SW480 (cell line): ENCODE measurements at places on chromosomes 12 and 14.

DNA sequence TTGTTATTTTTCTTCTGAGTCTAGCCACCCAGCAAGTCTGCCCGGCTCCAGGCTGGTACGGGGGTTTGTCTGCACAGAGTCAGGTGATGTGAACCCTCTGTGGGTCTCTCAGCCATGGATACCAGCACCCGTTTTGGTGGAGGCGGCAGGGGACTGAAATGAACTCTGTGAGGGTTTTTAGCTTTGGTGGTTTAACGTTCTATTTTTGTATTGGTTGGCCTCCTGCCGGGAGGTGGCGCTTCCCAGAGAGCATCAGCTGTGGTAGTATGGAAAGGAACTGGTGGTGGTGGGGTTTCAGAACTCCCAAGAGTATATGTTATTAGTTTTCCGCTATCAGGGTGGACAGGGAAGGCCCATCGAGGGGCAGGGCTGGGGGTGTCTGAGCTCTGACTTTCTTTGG, 5.3 kb upstream of the SERPINA4 start:
- no peak for DNase-seq

DNA sequence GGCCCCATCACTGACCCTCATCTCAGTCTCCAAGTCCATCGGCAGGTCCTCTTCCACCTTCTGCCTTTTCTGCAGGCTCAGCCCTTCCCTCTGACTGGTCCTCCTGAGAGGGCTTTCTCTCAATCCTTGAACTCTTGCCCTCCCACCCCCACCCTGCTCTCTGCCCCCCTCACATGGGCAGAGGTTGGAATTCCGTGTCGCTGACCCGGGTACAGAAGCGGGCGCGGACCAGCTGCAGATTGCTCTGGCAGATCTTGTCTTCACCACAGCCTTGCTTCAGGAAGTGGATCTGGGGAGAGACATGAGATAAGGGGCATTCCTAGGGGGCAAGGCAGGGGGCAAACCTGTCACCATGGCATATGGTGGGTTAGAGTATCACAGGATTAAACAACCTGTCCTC, 12.4 kb downstream of the ITGA7 start:
- DNase-seq: no peak

GRCh38 chr12:118011961-118012360, 4.5 kb upstream of the RFC5 start:
- no peak for DNase-seq

DNA sequence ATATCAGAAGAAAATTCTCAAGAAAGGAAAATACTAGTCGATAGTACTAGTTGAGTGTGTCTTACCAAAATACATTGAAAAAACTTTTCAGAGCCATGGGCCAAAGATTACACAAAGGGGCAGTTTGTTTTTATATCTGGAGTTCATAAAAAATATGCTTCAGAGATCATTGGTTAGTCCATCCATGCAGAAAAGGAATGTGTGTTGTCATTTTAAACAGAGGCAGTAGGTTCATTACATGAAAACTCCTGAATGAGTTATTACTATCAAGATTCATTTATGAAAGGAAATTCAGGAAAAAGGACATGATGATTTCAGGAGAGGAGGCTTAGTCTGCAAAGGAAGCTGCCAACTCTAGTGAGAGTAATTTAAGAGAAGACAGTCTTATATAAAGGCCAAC, 354.8 kb downstream of the AEBP2 start:
- DNase-seq: no peak

DNA sequence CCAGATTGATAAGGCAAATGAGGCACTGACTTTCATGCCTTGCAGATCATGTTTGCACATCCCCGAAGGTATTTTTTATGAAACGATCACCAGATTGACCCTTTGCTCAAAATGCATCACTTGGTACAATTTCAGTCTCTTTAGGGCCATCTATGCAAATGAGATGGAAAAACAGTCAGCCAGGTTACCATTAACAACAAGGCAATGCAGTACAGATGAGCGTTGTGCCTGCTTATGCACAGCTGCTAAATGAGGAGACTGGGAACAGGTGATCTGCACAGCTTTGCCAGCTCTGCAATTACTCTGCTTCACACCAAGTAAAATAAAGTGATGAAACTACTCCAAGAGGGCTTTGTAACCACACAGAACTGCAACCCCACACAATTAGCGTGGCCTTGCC, 26.1 kb upstream of the PLEKHG7 start:
- no peak for DNase-seq

DNA sequence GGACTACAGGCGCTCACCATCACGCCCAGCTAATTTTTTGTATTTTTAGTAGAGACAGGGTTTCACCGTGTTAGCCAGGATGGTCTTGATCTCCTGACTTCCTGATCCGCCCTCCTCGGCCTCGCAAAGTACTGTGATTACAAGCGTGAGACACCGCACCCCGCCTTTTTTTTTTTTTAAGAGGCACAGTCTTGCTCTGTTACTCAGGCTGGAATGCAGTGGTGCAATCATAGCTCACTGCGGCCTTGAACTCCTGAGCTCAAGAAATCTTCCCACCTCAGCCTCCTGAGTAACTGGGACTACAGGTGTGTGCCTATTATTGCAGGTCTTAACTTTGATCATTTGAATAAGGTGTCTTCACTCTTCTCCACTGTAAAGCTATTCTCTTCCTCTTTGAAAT, 5.3 kb upstream of the GLTP start:
- no peak for DNase-seq

- DNase-seq: no peak
Measured at GRCh38 chr12:96872961-96873360, 34.1 kb upstream of the NEDD1 start.
